GM04503 (cell line): ENCODE measurements at places on chromosomes 7 and 10.

DNA sequence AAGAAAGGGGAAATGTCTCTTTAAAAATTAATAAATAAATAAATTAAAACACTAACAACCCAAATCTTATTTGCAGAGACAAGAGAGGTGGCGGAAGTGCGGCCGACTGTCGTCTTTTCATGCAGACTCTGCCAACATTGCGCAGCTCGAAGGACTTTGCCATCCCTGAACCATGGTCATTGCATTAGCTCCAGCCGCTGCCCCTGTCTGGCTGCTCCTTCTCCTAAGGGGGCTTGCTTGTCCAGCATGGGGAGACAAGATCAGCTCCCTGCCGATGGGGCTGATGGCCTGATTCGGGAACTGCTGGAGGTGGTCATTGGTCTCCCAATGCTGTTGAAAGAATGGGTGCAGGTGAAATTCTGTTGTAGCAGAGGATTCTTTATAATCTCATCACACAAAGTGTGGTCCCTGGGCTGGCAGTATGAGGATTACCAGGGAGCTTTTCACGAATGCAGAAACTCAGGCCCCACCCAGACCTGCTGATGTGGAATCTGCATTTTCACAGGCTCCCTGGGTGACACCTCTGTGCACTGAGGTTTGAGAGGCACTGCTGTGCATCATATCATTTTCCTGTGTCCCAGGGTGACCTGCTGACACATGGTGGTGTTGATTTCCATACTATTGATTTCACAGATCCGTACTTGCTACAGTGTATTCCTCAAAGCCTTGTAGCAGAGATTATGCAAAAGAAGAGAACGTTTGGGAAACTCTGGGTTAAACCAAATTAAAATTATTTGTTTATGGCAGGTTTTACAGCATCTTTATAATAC, 172.4 kb upstream of the ZMIZ1 start:
- DNase-seq, result no peak

GRCh38 chr7:105890290-105890997, 14.0 kb upstream of the ATXN7L1 start:
- no peak for DNase-seq

GRCh38 chr7:81816312-81816711, 46.5 kb upstream of the HGF start:
- no peak for DNase-seq

DNA sequence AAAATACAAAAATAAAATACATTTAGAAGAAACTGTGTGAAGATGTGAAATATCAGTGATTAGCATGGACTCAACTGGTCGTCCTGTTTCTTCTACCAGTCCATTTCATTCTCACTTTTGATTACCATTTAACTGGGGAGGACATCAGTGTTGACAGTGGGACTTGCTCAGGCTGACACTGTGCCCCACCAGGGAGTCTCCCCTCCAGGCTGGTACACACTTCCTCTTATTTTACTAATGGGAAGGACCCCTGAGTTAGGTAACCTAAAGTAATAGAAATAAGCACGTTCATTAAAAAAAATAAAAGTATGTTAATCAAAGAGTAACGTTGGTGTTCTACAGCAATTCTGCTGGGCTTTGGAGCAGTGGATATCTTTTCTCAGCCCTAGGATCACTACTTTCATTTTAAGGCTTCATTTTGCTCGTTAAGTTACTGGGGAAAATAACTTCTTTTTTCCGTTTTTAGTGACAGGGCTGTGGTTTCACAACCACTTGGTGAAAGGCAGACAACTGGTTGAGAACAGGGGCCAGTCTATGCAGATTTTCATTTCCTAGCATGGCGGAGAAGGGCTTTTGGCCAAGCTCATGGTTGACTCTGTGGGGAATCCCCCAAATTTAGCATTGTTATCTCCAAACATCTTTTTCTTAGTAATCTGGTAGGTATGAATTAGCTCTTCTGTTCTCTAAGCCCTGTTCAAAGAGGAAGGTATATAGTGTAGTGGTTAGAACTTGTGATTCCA, 2.1 kb downstream of the SNX10 start:
- DNase-seq, result no peak

DNA sequence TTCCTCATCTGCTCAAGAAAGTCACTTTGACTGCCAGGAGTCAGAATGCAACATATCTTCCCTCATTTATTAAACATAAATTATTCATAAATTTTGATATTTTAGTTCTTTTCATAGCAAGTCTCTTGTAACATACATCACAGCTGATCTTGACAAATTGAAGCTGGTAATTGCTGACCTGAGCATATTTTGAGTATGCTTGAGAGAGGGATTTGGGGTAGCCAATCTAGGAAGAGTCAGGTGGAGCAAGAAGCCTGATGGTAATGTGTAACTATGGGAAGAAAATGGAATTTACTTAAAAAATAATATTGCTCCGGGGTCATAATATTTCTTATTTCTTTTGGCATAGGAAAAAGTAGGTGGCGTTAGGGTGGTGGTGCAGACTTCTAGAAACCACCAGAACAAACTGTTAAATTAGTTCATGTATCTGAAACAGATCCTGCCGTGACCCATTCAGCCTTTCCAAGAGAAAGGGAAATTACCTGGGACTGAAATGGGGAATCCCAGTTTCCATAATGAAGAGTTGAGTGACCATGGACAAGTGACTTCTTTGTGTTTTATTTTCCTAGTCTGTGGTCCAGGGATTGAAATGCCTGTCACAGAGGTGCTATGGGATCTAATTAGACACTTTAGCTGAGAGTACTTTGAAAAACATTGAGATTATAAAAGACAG, 12.9 kb downstream of the CPED1 start:
- no peak for DNase-seq

DNA sequence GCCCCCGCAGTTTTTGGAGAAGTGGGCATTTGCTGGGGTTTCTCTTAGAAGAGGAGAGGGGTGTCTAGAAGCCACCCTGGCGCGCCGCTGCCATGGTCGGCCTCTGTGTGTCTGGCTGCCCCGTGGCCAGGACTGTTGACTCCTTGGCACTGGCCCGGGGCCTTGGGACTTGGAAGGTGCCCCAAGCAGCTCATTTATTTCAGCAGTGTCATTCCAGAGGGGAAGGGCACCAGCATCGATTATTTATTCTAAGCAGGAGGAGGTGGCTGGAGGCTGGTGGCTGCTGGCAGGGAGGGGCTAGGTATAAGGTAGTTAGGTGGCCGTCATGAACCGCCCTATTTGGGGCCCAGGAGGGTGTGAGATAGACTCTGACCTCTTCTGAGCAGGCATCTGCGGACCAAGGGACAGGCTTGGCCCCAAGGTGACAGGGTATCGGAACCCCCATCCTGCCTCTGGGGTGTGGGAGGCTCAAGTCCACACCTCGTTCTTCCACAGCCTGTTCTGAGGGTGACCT, 1.6 kb downstream of the GTF2IRD1 start:
- DNase-seq, result no peak

DNA sequence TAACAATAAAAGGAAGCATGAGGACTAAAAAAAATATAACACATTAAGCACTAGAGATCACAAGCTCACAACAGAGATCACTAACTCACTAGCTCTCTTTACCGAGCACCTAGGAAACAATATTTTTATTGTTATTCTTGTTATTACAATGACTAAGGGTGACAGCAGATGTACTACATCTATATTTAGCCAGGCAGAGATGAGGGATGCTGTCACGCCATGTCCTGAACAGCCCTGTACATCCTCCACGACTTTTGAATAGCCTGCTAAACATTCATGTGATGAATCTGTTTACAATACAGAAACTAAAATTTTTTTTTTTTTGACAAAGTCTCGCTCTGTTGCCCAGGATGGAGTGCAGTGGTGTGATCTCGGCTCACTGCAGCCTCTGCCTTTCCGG, 22.7 kb downstream of the FAM133B start:
- no peak for DNase-seq

- DNase-seq, result no peak
Measured at GRCh38 chr7:122438492-122438891, 133.9 kb upstream of the FEZF1 start.

GRCh38 chr7:24049296-24049695, 234.7 kb upstream of the NPY start:
- DNase-seq, result no peak

GRCh38 chr7:137996871-137997270, 5.0 kb downstream of the CREB3L2 start:
- no peak for DNase-seq

DNA sequence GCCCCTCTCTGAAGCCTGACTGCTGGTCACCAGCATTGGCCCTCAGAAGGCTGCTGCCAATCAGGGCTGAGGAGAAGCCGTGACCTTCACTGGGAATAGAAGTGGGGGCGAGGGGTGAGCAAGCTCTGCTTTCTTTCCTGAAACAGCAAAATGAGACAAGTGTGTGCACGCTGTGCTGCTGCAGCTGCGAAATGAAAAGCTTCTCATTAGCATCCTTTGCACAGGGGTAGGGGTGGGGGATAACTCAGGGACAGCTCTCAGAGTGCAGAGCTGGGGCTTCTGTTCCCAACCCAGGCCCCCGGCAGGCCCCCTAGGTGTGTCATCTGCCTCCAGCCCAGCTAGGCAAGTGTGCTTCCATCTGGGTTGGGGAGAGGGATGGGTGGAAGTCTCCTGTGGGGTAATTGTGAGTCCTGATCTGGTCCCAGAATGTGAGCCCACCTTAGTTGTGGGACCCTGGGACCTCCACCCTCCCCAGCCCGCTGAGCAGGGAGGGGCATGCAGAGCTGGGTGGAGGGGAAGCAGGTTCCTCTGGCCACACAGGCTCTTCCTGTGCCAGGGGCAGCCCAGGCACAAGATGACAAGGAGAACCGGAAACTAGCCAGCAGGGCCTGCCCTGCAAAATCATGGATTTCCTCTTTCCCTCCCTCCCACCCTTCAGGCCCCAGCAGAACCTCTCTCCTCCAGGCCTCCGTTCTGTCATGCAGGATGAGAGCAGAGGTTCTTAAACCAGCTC, 22.2 kb downstream of the ZNF467 start:
- DNase-seq, result no peak

DNA sequence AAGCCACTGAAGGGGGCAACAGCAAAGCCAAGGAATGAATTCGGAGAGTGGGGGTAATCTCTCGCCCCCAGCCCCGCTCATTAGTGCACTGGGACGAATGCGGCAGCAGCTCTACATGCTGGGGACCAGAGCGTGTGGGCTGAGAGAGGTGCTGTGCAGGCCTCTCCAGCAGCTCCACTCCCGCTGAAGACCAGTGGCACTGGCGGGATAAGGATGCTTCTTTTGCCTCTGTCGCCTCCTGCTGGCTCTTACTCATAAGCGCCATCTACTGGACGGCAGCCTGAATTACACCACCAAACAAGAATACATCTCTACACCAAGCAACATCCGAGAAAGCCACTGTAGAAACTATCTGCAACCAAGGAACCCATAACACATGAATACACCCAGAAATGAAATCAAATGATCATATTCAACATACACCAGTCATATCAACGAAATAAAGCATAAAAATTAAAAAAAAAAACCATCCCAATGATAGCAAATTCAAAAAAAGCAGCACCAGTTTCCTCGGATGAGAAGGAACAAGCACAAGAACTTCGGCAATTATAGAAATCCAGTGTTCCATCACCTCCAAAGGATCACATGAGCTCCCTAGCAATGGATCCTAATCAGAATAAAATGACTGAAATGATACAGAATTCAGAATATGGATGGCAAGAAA, 79.0 kb upstream of the TMEM168 start:
- DNase-seq, result no peak

DNA sequence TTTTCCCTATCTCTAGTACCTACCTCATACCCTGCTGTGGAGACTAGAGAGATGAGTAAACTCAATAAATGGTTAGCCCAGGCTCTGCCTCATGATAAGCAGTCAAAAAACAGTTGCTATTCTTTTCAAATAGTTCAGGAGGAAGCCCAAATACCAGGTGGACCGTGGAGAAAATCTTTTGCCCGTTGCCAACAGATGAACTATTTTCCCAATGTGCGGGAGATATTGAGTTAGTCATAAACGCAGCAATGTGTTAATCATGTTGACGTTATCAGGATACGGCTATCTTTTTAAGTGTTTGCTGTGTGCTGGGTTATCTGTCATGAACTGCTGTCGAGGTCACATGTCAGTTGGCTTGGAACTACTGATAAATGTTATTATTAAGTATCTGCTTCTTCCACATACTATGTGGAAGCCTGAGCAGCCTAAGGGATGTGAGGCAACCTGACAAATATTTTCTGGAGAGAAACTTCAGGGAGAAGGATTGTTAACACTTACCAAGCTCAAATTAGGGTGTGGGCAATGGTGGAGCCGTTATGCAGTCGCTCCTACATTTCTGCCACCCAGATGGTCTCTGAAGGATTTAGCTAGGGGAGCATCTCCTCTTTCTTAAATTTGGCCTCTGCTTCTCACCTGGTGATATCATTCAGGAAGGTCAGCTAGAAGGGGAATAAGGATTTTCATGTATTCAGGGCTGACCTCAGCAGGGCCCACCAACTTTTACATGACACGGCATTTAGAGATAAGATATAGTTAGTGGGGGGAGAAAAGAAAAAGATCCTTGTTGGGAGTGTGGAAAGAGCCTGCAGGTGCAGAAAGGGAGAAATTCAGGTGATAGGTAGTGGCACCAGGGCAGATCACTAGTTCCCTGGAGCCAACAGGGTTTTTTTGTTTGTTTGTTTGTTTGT, 33.5 kb upstream of the SLC26A3 start:
- DNase-seq, result no peak

- DNase-seq, result peak; percentile 56
Measured at GRCh38 chr10:14878266-14879123, at the start of gene SUV39H2. SUV39H2 (plus strand) TSS chr10:14878866; CDS start chr10:14878889, 23 bp downstream.

DNA sequence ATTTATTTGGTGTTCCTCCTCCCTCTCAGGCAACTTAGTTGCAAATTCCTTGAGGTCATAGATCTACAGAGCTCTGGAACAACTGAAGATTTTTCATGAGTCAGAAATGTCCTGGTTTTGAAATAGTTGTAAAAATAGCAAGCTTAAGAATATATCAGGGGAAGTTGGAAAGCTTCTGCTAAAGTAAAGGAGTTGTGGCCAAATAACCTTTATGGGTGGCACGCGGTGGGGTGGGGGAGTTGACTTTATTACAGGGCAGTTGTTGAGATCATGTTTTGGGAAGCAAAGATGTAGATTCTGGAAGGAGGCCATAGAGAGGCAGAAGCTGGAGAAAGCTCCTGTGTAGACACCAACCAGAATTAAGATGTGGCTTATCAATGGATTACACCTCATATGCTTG, 326.0 kb upstream of the MTPN start:
- no peak for DNase-seq

DNA sequence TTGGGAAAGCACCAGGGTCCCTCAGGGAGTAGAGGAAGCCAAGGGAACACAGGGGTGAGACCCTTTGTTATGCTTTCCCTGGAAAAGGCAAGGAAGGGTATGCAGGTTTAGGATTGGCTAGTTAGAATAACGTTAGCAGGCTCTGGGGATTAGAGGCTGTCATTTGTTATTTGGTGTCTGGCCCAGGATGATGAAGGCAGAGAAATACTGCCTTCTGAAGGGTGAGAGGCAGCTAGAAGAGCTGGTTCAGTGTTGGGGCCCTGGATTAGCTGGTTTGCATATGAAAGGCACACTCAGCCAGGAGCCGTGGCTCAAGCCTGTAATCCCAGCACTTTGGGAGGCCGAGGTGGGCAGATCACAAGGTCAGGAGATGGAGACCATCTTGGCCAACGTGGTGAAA, 3.0 kb upstream of the PILRA start:
- DNase-seq, result no peak

DNA sequence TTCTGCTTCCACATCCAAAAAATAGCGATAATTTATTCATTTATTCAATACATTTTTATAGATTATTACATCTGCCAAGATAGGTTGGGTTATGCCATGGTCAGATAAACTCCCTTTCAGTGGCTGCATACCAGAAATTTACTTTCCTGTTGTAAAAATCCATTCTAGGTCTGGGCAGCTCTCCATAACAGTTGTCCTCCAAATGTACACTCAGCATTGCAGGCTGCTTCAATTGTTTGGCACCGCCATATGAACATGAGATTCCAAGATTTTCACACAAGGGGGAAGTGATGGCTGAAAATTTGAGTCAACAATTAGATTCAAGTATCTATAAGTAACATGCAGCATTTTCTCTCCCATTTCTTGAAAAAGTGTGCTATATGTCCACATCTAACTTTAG, 568.7 kb downstream of the ETV1 start:
- no peak for DNase-seq
